ENCODE measurements at places on chromosomes 13 and 19.

- no peak for DNase-seq
Observed at GRCh38 chr19:18118420-18119012, 20.9 kb downstream of the MAST3 start.

- DNase-seq = no peak
Observed at GRCh38 chr13:97977982-97978381, 24.5 kb downstream of the IPO5 start.

- DNase-seq = no peak
Observed at GRCh38 chr13:98822225-98822606, 69.7 kb upstream of the SLC15A1 start.

- DNase-seq = no peak
Observed at GRCh38 chr19:40421993-40422747, 3.6 kb downstream of the SERTAD1 start.

DNA sequence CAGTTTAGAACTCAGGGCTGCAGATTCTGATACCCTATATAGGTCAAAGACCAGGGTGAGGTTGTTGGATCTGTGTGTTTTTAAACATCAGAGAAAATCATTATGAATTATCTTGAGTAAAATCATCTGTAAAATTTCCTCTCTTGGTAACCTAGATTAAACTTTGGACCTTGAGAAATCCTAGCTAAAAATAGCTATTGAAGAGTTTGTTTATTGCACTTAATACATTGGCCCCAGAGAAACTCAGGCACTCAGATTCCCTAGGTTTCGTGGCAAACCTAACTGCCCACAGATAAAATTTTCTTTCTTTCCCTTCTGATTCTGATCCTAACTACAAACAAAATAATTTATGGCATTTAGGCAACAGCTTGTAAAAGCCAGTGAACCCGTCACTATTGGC, 102.3 kb downstream of the GPC6 start:
- no peak for DNase-seq

- no peak for DNase-seq
Observed at GRCh38 chr19:50513746-50514345, at the start of gene ASPDH. Gene ASPDH, minus strand, starts transcription at chr19:50513913. Its CDS starts 90 bp downstream, at chr19:50513823.

GRCh38 chr19:33701565-33701964, 79.8 kb downstream of the CHST8 start:
- DNase-seq = no peak

- no peak for DNase-seq
Observed at GRCh38 chr13:23621316-23621645, 51.1 kb downstream of the TNFRSF19 start.

GRCh38 chr19:16416991-16417390, 54.8 kb downstream of the EPS15L1 start:
- no peak for DNase-seq

GRCh38 chr13:92657565-92657964, 569.0 kb upstream of the GPC6 start:
- no peak for DNase-seq

- no peak for DNase-seq
Observed at GRCh38 chr13:48401480-48401879, 11.4 kb downstream of the LPAR6 start.

GRCh38 chr19:56690670-56691069, 19.1 kb upstream of the ZNF835 start:
- DNase-seq = no peak

GRCh38 chr19:5369962-5370367, 29.4 kb upstream of the PTPRS start:
- DNase-seq = peak; percentile 21

DNA sequence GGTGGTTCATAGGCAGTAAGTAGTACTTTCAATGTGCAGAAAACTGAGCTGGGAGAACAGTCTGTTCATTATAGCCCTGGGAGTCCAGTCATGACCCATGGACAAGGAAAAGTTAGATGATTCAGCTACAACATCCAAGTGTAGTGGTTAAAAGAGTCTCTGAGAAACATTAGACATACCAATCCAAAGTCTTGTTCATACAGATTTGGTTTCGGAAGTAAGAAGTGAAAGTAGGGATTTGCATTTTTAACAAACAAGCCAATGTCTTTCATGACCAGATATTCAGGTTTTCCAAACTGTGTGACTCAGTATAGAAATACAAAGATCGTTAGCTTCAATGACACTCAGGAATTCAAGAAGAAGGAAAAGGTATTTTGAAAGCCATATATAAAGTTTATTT, 345.3 kb downstream of the SLITRK1 start:
- DNase-seq = no peak

DNA sequence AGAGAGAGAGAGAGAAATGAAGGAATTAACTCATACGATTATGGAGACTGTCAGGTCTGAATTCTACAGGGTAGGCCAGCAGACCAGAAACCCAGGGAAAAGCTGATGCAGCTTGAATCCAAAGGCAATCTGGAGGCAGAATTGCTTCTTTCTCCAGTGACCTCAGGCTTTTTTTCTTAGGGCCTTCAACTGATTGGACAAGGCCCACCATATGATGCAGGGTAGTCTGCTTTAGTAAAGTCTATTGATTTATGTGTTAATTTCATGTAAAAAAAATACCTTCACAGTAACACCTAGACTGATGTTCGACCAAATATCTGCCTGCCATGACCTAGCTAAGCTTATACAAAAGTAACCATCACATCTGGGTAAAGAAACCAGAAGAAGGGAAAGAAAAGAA, 71.1 kb downstream of the MZT1 start:
- DNase-seq = no peak

DNA sequence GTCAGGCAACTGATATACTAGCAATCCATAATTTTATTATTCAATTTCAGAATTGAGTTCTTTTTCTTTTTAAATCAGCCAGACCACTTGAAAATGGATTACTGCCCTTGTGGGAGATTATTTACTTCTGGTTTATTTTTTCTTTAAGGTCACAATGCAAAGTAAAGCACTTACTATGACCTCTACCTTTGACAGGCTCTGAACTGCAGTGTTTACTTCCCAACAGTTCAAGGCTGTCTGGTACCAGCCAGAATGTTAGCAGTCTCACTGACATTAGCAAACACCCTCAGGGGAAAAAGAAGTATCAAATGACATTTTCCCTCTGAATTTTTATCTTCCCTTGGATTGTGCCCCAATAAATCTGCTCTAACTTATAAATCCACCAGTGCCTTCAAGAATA, 57.5 kb downstream of the RAP2A start:
- DNase-seq = no peak

DNA sequence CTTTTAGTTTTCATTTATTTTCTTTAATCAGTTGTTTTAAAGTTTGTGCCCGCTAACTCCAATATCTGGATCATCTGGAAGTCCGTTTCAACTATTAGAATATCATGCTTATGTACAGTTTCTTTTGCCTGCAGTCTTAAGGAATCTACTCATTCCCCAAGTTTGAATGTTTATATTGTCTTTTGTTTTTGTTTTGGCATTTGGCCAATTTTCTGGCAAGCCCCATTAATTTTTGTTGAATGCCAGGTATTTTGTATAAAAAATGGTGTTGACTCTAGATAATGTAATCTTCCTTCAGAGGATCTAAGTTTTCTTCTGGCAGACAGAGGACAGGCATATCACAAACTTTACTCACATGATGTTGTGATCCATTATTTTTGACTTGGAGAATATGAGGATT, 11.1 kb upstream of the ZNF235 start:
- DNase-seq = no peak

GRCh38 chr13:30145709-30146367, 161.5 kb downstream of the KATNAL1 start:
- DNase-seq = no peak

DNA sequence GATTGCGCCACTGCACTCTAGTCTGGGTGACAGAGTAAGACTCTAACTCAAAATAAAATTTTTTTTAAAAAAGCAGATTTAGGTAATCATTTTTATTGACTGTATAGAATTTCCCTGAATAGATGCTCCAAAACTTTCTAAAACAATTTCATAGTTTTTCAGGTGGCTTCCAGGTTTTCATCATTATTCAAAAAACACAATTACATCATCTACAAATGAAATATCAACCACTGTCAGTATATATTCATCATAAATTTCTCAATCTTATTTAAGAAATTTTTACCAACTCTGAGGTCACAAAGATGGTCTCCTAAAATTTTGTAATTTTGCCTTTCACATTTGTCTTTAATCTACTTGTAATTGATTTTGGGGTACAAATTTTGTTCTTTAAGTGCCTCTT, 48.1 kb downstream of the ZC3H13 start:
- no peak for DNase-seq

DNA sequence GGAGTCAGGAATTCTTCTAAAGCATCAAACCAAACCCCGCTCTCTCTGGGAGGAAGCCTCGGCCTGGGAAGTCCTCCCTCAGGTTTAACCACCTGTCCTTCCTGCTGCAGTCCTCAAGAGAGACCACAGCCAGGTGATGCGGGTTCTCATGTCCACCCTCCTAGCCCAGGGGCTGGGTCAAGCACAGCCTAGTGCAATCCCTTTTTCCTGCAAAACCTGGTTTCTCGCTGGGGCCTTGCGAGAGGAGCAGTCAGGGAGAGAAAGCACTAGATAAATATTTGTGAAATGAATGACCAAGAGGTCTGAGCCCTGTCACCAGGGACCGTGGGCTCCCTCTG, 2.4 kb downstream of the SLC8A2 start:
- no peak for DNase-seq

DNA sequence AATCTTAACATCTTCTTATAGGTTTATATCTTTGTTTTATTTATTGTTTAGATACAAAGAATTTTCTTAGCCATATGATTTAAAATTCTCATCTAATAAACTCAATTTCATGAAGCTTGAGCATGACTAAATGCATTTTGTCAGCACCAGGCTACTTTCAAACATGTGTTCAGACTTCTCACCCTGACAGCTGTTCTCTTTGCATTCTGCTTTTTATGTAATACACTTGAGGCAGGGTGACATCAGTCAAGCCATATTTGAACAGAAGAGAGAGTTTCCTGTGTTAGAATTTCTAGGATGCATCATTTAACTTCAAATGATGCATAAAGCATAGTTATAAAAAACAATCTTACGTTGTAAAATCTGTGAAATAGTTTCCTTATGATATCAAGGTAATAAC, 1295.1 kb upstream of the PCDH20 start:
- DNase-seq = no peak

DNA sequence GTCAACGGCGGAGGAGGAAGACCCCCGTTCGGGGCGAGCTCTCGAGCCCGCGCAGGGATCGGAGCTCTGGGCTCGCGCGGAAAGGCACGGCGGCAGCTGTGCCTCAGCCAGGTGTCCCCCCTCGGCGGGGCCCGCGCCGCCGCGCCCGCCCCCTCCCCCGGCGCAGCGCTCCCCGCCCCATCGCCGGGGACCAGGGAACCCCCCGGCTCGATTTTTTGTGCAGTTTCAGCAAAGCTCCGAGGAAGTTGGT, 110.0 kb downstream of the KCNRG start:
- DNase-seq = peak; percentile 71

All from NCI-H1105 treated with DMSO at 0.1 percent for 48 hours (cell line).